ENCODE measurements at places on chromosomes 12 and 14.

GRCh38 chr12:50625029-50625925, 120.5 kb downstream of the DIP2B start:
- no peak for DNase-seq

DNA sequence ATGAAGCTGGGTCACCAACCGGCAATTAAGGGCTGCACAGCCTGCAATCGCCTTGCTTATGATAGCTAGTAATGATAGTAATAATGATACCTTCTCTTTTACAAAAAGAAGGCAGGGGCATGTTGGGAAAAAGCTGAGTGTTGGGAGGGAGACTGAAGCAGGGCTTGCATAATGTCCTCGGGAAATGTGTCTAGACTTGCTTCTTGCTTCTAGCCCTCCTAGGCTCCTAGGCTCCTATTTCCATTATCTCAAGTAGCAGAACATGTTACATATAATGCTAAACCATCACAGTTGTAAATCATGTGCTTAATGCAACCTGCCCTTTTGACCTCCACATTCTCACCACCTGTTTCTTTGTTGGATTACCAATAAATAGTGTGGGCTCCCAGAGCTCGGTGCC, 18.7 kb downstream of the RERGL start:
- no peak for DNase-seq

DNA sequence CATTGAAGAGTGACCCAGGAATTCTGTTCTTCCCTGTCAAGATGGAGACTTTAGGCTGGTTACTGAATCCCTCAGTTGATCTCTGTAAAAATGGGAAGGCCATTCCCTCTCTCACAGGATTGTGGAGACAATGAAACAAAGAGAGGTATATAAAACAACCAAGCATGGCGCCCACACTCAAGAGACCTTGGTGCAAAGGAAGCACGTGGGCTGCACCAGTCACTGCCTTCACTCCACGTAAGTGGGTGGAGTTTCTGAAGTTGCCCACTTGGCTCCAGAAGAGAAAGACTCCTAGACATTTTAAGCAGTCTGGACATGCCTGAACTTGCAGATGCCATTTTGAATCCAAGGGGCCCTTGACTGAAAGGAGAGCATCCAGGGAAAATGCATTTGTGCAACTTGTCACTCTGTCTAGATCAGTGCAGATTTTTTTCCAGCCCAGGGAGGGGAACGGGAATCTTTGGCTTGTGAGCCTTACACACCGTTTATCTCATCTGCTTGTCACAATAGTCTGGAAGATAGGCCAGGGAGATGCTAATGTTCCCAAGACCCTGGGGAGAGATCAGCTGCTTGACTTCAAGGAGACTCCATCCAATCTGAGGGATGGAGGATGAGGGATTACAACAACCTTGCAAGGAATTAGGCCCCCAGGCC, 96.9 kb upstream of the TBX3 start:
- DNase-seq = no peak

DNA sequence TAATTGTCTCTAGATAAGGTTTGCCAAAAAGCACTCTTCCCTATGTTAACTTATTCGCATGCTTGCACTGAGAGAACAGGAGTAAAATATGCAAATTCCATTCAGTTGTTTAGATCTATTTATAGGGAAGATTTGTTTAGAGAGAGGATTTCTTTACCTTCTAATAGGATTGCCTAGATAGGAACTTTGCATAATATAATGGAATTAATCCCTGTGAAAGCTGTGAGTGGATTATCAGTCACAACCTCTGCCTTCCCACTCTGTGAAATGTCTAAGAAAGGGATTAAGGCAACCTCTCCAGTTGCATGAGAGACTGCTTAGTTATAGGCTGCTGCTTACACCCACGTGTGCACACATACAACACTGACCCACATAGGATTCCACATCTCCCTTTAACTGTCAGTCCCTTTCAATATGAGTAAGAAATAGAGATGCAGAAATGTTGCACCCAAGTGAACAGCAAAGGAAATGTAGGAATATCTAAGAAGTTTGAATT, 83.2 kb downstream of the ALG10B start:
- no peak for DNase-seq

DNA sequence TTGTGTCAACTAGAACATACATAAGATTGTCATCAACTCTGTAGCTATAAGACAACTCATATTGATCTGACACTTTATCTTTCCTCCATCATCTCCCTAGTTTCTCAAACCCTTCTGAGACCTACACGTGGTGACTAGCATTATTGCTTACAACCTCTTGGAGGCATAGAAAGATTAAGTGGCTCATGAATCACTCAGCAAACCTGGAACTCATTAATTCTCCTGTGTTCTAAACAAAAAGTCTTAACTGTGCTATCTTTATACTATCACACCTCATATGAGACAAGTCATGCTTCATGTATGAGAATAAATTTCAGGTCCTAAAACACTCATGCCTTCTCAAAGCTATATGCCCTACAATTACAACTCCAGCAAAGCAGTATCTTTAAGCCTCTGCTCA, 408.6 kb upstream of the SYT1 start:
- no peak for DNase-seq

- DNase-seq = no peak
These were observed 74.6 kb downstream of the CIT start for GRCh38 chr12:119802472-119802871.

- peak; percentile 81 for DNase-seq
These were observed 59.7 kb downstream of the PLXNC1 start for GRCh38 chr12:94207849-94208621.

GRCh38 chr12:4277857-4278256, 4.3 kb downstream of the CCND2 start:
- no peak for DNase-seq

DNA sequence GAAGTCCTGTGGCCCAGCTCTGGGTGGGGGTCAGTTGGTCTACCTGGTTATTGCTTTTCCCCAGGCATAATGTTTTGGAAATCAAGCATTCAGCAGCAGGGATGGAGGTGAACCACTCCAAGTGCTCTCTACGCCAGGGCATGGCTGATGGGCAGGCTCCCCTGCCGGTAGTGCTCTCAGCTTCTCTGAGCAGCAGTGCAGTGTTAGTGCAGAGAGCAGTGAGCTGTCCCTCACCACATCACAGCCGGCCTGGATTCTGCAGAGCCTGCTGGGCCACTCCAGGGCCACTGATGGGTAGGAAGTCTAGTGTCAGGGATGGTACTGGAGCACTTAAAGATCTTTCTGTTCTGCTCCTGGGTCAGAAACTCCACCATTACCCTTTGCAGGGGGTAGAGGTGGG, 151.1 kb downstream of the CALM1 start:
- DNase-seq = no peak

DNA sequence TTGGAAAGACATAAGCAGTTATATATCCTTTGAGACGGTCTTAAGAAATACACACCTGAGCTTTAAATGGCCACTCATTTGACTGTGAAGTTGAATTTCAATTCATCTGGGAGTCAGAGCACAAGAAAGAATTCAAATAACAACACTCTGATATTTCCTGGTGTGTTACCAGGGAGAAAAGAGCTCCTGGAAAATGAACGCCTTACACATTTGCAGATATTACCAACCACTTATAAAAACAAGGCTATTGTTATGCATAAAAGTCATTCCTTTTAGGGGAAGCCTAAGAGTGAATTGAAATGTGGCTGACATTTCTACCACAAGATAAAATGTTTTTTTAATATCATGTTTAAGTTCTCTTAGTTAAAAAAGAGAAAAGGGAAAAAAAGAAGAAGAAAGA, 229.2 kb upstream of the PLEKHG7 start:
- DNase-seq = no peak

DNA sequence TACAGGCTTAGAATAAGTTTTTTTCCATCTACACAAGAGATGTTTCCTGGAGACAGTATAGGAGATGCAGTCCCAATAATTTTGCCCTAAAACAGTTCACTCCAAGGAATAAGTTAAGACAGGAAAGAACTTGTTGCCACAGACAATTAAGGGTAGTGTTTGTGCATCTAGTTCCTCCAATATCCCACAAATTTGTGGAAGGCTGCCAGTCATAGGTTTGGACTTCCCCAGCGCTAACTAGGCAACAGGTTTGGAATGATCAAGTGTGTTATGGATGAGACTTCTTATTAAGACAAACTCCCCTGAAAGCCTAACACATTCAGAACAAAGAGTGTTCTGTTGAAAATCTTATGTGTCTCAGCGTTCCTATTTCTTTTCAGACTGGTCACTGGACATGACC, 611.0 kb downstream of the CCER1 start:
- no peak for DNase-seq

DNA sequence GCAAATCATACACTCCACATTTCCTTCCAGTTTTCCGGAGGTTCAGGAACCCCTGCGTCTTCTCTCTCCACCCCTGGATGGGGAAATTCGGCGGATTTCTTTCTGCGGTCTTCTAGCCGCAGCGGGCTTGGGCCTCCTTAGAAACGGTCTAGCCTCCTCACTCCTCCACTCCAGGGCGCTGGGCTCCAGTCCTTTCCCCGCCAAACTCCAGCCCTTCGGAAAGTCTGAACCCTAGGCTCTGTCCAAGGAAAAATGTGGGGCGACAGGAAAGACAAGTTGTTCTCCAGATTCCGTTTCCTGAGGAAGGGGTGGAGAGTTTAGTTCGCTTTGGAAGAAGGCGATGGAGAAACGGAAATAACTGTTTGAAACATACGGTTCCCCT, 1.4 kb upstream of the HOXC10 start:
- DNase-seq = no peak

GRCh38 chr12:95126736-95127135, 53.3 kb upstream of the NR2C1 start:
- DNase-seq = no peak

- no peak for DNase-seq
These were observed 2.3 kb downstream of the CCND2 start for GRCh38 chr12:4275870-4276301.

GRCh38 chr12:92297932-92298696, 152.5 kb upstream of the BTG1 start:
- no peak for DNase-seq

DNA sequence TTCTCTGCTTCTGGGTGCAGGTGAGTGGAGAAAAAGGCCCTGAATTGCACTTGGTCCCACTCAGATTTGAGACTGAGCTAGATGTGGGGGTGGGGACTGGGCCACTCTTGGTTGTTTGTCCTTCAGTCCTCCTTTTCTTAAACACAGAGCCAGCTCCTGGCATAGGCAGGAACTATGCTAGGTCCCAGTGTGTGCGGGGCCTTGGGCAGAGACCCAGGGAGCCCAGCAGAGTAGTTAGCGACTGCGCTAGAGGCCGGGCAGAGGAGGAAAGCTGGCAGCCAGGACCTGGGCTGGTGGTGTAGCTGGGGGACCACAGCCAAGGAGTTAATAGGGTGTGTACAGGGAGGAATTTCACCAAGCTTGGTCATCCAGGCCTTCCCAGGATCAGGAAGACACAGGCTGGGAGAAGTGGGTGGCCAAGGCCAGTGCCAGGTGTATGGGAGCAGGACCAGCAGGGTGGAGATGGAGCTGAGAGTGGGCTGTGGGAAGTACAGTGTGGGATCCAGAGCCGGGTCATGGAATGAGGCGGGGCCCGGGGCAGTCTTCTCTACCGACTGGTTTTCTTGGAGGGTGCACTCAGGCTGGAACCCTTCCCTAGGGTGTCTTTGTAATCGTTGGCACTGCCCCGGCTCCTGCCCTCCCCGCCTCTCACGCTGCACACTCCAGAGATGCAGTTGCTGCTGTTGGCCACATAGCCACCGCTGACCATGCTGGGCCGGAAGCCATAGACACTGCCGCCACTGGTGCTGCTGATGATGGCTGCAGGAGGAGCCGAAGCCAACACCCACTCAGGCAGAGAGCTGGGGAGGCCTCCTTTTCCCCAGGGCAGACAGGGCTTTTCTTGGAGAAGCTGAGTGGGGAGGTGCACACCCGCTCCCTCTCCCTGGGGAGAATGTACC, 8.7 kb downstream of the KRT71 start:
- no peak for DNase-seq

DNA sequence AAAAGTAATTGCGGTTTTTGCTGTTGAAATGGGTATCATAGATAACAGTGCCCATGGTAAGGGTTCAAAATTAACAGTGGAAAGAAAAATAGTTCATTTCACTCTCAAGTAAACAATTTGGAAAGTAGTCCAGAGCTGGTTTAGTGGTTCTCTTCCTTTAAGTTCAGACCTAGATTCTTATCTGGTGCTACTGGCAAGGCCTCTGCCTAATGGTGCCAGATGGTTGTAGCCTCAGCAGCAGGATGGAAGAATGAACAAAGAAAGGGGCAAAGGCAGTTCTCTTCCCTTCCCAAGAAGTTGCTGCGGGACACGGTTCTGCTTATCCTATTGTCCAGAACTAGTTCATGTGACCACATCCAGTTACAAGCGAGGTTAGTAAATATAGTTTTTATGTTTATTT, 10.5 kb downstream of the ARG2 start:
- no peak for DNase-seq

DNA sequence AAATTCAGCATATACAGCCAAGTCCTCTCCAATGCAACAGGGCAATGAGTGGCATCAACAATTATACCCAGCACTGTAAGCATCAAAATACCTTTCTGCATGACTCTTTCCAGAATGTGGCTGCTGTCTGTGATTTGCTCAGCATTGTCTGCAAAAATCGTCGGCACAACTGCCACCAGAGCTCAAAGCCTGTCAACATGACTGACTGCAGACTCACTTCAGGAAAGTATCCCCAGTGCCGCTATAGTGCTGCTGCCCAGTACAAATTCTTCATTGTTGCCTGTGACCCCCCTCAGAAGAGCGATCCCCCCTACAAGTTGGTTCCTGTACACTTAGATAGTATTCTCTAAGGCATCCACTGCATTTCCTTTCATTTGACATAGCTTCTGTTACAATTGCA, 735 bp downstream of the RNASE6 start:
- no peak for DNase-seq

DNA sequence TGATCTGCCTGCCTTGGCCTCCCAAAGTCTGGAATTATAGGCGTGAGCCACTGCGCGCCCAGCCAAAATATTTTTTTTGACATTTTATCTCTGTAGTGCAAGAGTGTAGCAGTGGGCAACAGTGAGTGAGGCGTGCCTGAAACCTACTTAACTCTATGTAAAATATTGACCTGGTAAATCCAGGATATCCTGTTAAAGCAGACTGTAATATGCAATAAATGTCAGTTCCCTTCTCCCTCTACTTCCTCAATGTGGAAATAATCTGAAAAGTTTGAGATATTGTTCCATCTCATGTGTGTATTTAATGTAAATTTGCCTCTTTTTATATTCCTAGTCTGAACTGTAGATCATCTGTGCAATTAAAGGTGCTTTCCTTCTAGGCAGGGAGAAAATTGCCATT, 9.5 kb upstream of the CDK17 start:
- no peak for DNase-seq

GRCh38 chr12:41325336-41325735, 137.2 kb downstream of the PDZRN4 start:
- peak; percentile 39 for DNase-seq

DNA sequence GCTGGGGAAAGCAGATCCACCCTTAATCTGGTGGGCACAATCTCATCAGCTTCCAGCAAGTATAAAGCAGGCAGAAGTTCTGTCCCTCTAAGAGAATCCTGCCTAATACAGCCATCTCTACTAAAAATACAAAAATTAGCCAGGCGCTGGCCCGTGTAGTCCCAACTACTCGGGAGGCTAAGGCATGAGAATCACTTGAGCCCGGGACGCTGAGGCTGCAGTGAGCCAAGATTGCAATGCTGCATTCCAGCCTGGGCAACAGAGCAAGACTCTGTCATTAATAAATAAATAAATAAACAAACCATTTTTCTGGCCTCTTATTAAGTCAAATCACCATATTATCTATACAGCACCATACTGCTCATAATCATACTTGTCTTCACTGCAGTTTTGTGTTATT, 111.2 kb downstream of the MED13L start:
- no peak for DNase-seq
